Temporal lobe (tissue), 4 donors: ENCODE measurements at places on chromosomes 11 and 22. TPM values are rescaled to one million over a fixed set of nuclear protein-coding genes. Genes with fewer than 3 reads are reported as not detected.

The KRTAP5-8 gene
- not detected for total RNA-seq

The FCHSD2 gene
- 42.8 TPM for total RNA-seq

The IL18 gene
- 2.0 TPM for total RNA-seq

The FGF19 gene
- not detected for total RNA-seq

The RIN1 gene
- 0.98 TPM for total RNA-seq
